Left renal cortex interstitium (tissue), 4 donors: ENCODE measurements at places on chromosomes 3 and 15. TPM values are rescaled to one million over a fixed set of nuclear protein-coding genes. Genes with fewer than 3 reads are reported as not detected.

DNA sequence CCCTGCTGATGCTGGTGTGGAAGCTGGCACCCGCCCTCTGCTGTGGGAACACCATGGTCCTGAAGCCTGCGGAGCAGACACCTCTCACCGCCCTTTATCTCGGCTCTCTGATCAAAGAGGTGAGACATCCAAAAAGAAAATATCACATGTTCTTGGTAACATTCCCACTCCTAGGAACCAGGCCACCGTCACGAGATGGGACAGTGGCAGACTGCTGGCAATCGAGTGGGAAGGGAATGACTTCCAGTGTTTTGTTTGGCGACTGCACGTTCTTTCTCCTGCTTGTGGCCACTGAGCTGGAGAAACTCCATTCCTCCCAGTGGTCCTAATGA is 14.3 kb downstream of the ALDH1A3 start:
- no peak for DNase-seq

SAMD7 gene
- not detected for polyA plus RNA-seq

DNA sequence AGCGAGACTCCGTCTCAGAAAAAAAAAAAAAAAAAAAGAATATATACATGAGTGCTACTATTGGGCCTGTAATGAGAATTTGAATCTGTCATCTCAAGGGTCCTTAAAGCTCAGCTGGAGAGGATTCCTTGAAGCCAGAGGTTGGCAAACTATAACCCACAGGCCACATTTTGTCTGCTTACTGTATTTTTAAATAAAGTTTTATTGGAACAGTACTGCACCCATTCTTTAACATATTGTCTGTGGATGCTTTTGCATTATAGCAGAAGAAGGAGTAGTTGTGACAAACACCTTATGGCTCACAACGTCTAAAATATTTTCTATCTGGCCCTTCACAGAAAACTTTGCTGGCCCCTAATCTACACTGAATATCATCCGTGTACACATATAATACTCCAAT is 60.7 kb downstream of the SGO1 start:
- DNase-seq: no peak

DNA sequence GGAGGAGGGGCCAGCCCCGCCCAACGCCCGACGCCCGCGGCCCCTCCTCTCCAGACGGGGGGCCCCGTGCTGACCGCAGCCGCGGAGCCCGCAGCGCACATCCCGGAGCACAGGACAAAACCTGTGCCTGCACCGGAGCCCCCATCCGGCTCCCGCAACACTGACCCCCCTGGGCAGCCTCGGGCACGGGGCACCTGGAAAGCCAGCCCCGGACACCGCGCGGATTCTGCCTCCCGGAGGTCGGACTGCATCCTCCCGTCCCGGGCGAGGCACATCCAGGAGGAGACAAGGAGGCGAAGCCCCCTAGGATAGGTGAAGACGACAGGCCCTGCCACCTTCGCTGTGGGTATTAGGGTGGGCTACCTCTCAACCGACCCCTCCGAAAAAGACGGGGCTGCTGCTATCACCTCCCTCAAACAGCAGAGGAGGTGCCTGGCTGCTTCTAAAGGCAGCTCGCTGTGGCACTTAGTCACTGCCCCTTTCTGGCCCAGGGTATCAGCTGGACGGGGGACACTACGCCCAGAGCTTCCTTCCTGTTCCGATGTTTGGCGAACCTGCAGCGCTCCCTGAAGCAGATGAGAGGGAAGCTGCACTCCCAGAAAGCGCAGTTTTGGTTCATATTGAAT is 10.6 kb downstream of the XXYLT1 start:
- DNase-seq: no peak
